NB4 (cell line): ENCODE measurements at places on chromosomes 3 and 15.

DNA sequence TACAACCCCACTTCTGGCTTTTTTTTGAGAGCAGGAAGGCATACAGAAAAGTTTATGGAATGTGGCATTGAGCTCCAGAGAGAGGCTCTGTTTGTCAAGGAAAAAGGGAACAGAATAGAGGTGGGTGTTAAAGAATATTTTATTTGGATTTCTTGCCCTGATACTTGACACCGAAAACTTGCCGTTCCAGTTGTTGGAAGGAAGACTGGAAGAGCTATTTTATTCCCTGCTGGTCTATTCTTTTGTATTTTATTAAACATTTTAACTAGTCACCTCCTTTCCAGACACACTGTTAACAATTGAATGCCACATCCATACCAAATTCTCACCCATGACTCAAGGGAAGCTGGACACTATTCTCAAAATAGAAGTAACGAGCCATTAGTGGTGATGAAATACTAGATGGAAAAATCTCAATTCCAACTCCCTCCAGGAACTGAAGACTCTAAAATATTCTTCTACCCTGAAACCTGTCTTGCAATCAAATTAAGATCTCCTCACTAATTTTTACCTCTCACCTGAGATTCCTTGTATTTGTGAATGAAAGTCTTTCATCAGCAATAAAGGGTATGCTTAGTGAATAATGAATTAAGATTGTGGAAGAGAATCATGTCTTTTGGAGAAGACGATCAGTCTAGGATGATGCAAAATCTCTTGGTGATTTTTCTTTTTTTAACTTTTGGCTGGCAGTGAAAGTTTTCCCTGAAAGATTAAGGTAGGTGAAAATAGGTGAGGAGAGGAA lies 28.5 kb downstream of the GREM1 start:
- DNase-seq, result no peak

GRCh38 chr3:11845651-11846050 lies 1.0 kb downstream of the TAMM41 start:
- DNase-seq, result peak; percentile 26

DNA sequence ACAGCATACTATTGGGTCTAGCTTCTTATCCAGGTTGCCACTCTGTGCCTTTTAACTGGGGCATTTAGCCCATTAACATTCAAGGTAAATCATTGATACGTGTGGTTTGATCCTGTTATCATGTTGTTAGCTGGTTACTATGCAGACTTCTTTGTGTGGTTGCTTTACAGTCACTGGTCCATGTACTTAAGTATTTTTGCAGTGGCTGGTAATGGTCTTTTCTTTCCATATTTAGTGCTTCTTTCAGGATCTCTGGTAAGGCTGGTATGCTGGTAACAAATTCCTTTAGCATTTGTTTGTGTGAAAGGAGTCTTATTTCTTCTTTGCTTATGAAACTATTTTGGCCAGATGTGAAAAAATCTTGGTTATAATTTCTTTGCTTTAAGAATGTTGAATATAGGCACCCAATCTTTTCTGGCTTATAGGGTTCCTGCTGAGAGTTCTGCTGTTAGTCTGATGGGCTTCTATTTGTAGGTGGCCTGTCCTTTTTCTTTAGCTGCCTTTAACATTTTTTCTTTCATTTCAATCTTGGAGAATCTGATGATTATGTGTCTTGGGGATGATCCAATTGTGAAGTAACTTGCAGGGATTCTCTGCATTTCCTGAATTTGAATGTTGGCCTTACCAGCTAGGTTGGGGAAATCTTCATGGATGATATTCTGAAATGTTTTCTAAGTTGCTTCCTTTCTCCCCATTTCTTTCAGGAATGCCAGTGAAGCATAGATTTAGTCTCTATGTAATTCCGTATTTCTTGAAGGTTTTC lies 39.3 kb downstream of the CCR1 start:
- no peak for DNase-seq

DNA sequence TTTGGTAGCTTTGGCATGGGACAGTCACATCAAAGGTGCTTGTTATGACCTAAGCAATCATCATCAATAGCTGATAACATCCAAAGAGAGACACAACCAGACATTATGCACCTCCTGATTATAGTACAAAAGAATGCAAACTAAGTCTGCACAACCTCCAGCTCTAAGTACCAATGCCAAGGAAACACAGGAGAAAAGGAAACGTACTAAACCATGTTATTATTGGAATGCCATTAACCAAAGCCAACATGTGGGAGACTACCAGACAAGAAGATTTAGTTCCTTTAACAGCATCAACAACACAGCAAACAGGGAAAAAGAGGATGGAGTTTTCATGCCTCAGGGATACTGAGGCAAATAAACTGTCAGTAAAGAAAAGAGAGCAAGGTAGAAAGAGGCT lies 61.4 kb downstream of the CD47 start:
- DNase-seq, result no peak

DNA sequence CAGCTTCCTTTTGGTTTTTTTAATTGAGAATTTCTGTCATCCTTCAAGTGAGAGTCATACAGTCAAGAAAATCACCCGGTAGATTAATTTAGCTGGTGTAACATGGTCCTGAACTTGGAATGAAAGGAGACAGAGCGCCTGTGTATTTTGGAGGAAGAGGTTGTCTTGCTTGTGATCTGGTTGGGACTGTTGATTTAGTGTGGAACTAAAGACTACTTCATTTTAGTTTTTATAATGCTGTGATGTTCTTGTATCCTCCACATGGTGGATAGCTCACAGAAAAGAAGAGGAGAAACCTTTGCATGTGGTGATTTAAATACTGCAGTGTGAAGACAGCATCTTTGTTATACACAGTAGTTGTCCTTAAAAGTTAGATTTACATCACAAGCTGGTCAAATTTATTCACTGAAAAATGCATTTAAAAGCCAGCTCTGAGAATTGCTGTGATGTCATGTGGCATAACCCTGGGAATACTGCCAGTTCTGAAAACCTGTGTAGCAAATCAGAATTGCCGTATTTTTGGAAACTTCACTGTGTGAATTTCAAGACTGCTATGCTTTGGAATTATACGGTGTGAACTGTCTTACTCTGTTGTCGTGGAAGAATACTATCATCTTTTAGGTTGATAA lies 268.5 kb downstream of the PTPRG start:
- no peak for DNase-seq

DNA sequence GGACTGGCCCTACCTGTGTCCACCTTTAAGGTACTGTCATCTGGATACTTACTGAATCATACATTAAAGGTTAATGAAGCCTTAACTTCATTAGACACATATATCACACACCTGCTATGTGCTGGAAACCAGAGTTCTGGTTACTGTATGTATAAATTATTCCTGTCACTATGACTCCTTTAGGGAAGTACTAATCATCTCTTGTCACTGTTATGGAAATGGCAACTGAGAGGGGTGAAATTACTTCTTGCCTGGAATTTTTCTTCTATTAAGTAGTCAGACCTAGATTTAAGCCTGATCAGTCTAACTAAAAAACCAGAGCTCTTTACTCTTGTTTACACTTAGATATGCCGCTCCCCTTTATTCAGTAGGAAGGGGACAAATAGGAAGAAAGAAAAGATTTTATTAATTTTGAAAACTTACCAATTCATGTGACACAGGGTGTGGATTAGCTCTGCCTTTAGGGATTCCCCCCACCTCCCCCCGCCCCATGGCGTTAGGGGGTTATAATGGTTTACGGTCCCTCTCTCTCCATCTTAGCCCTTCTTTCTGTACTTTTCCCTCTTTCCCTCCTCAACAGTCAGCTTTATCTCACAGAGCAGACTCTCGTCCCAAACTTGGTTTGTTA lies 152.5 kb downstream of the KLHL25 start:
- DNase-seq, result no peak

GRCh38 chr3:155663467-155664212 lies 81.2 kb downstream of the PLCH1 start:
- DNase-seq, result no peak

DNA sequence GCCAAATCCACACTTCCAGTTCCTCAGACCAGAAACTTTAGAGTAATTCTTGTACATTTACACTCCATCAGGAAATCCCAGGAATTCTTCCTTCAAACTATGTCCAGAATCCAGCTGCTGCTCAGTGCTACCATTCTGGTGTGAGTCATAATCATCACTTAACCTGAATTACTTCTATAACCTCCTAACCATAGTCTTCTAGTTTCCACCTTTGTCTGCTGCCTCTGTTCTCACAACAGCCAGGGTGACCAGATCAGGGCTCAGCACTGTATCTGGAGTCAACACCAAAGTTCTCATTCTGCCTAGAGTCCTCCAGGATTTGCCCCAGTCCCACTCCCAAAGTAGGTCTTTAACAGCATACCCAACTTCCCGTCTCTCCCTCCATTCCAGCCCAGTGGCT lies 3.4 kb downstream of the CLDND1 start:
- no peak for DNase-seq

DNA sequence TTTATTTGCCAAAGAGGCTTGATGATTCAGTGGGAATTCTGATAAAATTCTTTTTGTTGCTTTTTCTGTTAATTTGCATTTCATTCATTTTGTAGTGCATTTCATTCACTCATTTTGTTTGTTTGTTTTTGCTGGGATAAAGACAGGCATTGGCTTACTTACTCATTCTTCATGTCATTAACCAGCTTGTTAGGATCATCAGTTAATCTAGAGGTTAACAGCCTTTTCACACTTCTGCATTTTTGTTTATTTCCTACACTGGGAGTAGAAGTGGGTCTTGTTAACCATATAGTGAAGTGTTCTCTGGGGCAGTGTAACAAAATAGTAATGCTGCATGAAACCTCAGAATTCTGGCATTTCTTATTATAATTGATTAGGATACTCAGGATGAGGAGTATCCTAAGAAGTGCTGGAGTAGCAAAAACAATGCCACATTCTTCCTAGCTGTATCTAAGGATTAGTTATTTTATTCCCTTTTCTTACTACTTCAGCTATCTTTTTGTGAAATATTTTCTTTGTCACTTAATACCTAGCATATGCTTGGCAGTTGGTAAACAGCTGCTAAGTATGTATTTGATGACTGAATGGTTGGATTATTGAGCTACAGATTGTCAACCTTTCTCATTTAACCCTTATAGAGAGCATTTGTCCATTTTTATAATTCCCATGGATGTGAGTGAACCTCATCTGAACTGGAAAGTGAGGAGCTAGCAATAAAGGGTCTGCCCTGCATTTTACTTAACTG lies 135.7 kb upstream of the LRRFIP2 start:
- no peak for DNase-seq

DNA sequence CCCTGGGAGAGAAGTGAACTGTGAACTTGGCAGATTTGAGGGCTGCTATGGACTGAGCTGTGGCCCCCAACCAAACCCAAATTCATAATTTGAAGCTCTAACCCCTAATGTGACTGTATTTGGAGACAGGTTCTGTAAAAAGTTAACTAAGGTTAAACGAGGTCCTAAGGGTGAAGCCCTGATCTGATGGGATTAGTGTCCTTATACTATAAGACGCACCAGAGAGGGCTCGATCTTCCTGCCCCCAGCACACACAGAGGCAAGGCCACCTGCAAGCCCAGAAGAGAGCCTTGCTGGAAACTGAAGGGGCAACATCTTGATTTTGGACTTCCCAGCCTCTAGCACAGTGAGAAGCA lies 34.0 kb downstream of the TKT start:
- DNase-seq, result no peak

DNA sequence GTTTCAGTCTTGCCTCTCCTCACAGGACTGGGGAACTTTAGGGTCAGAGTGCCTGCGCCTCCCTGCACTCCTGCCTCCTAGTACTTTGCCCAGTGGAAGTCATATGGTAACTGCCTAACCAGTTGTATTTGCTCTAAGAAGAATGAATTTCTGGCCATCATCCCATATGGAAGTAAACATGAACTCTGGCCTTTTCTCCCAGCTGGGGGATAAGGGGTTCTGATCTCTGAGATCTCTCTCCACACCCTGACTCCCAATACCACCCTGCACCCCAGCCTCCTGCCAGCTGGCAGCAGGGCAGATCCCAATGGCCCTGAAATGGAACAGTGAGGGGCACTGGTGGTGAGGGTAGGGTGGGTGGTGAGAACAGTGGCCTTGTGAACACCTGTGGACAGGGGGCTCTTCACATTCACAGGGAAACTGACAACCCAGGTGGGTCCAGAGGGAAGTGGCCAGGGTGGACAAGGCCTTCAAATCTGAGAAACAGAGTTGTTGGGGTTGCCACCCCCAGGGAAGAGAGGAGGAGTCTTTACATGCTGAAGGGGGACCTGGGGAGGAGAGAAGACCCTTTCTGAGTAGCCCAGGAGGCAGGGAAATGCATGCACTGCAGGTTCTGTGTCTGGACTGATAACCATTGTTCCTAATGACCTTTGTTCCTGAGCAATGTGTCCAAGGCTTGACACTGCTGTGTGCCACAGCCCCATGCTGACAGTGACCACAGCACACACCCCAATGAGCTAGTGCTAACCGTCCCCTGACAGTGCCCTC lies 36.9 kb downstream of the RHCG start:
- no peak for DNase-seq

DNA sequence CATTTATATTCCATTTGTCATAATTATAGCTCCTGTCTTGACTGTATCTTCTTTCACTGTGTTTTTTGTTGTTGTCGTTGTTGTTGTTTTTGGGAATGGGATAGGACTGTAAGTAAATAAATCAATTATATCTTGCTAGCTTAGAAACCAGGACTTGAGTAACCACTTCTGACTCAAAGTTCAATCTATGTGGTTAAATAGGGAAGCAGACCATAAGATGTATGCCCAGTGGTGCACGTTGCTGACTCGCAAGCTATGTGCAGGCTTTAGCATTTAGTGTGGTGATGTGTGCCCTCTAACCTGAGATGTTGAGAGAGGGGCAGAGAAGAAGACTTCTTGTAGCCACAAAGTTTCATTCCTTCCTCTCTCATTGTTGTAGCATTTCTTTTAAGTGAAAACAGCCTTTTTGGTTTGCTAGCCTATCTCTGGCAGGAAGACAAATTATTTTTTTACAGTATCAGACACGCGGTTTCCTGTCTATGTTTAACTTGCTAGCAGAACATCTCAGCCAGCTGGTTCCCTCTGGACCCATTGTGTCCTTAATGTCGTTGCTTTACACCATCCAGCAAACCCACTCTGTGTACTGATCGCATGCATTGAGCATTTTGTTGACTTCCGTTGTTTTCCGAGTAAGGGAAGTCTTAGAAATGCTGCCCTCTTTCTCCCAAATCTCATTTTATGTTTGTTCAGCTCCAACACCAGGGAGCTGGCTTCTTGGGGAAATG lies 52.1 kb downstream of the TGFBR2 start:
- peak; percentile 86 for DNase-seq
